ENCODE measurements at places on chromosomes 3 and 15.

GRCh38 chr3:42980909-42981308 is 1.8 kb downstream of the GASK1A start:
- peak; percentile 45 for DNase-seq

DNA sequence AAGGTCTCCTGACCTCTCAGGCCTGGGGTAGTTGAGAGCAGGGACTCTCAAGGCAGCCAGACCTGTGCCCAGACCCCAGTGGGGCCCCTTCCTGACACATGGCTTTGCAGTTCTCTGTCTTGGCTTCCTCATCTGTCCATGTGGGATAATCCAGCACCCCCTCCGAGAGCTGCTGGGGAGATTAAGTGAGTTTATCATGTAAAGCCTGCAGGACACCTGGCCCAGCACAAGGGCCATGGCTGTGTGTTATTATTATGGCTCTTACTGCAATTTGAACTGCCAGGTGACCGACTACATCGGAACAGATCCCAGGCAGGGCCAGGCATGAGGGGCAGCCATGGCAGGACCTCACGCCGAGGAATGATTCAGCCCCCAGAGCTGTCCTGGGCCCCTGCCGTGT is 12.6 kb downstream of the DUSP7 start:
- DNase-seq = no peak

GRCh38 chr15:40449275-40449674 is 8.5 kb downstream of the BAHD1 start:
- no peak for DNase-seq

DNA sequence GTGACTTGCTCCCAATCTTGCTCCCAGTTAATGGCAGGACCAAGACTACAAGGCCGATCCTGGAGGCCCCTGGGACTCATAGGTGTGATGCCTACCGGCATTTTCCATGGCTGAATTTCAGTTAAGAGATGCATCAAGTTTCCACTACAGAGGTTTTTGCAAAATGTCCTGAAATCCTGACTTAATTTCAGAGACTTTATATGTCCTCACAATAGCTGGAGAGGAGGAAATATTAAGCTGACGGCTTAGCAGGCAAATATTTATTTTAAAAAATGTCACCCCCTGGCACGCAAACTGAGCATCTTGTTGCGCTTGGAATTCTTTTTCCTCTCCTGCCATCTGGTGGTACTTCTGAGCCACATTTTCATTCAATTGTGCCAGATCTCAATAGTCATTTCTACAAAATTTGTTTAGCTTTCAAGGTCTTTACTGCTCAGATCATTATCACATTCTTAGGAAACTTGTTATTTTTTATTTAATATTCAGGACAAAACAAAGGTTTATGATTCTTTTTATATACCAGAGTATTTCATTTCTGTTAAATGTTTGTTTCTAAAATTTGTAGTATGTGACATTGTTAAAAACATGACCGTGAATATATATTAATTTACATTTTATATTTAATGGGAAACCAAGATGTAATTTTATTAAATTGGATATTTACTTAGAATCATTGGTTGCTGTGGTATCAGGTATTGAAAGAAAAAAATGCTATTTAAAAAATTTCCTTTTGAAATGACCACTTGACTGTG is 189.2 kb upstream of the THRB start:
- DNase-seq = peak; percentile 60

- DNase-seq = peak; percentile 71
These were observed at the start of gene CHRNA5 for GRCh38 chr15:78565097-78565950. Gene CHRNA5 (plus strand): TSS chr15:78565520. CDS start chr15:78565720, 200 bp downstream.

GRCh38 chr3:66228707-66229106 is 7.9 kb downstream of the SLC25A26 start:
- peak; percentile 20 for DNase-seq

DNA sequence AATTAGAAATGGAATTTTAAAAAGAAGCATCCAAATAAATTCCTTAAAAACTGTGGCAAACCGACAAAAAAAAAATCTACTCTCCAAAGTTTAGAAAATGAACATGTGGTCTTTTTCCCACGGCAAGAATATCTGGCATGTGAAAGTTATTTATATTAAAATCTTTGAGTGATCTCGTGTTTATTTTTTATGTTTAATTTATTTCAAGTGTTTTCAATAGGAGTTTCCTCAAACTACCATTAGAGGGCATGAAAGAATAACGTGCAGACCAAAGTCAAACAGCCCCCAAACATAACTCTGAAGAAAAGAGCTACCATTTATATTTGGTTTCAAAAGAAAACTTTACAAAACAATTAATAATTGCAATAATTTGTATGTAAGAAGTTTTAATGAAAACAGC is 286.4 kb downstream of the ZIC4 start:
- DNase-seq = no peak

GRCh38 chr15:64858021-64858575 is 16.4 kb downstream of the PLEKHO2 start:
- DNase-seq = no peak

GRCh38 chr15:82798531-82799166 is 7.2 kb downstream of the FSD2 start:
- DNase-seq = no peak

DNA sequence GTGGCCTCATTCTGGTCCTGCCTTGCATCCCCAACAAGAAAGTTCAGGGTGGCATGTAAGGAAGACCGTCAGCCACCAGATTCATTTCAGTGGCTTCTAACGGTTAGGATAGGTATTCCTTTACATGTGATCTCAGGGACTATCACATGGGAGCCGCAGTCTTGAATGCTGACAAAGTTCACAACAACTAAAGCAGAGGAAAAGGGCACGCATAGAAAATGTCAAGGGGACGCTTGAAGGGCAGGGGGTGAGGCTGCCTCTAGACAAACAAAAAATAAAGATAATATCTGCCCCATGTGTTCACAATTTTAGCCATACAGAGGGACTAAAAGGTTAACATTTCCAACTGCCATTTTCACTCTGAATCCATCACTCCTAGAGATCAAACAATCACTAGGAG is 31.9 kb upstream of the ARL8B start:
- no peak for DNase-seq
